Astrocyte of the hippocampus (primary cell): ENCODE measurements at places on chromosomes 4 and X.

- DNase-seq: no peak
These were observed 652.8 kb upstream of the FAM241A start for GRCh38 chr4:111492496-111492895.

GRCh38 chrX:121642415-121642814 lies 595.0 kb downstream of the GLUD2 start:
- peak; percentile 60 for DNase-seq

DNA sequence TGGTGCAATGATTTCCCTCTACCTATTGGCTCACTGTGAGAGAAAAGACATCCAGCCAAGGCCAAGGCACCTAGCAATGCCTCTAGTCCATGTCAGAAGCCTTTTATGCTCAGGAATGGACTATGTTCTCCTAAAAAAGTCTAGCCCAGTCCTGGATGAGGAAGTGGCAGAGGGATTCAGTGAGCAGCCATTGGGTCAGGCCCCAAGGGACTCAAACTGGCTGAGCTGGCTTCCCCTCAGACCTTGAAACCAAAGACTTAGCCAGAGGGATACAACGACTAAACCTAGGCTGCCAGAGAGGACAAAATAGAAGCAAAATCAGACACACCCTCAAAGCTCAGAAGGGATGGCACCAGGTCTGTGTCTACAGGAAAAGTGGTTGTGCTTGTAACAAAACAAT lies 49.1 kb downstream of the ARHGEF9 start:
- DNase-seq: no peak

DNA sequence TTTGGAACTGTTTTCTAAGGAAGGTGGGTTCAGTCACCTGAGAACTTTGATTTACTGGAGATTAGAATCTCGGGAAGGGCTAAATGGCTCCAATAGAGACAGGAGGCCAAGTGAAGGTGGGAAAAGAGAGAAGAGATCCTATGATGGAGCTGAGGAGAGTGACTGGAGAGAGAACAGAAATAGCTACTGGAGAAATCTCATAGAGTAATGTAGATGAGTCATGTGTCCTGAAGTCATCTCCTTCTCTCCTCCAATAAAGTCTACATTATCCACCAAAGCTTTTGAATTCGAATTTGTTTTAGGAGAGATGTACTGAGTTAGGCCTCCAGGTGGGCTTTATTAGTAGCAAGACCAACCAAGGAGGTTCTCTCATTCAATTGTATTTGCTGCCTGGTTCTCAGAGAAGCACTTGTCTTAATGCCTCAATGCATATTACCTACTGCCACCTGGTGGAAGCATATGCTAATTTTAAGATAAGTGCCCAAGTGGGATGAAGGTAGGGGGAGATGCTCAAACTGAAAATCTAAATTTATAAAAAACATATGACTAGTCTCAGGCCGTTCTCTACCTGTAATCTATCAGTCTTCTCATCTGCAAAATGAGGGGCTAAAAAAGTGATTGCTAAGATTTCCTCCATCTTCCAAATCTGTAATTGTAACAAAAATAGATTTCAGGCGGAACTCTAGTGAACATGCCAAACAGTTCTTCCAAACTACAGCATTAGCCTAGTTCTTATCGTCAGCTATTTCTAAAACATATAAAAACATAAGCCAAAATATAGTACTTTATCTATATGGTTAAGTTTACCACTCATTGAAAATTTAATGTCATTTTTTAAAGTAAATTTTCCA lies 24.4 kb downstream of the TXK start:
- DNase-seq: peak; percentile 52

GRCh38 chrX:111402344-111402743 lies 9.6 kb downstream of the DCX start:
- DNase-seq: no peak

- no peak for DNase-seq
These were observed 7.7 kb downstream of the ENOX2 start for GRCh38 chrX:130895299-130895698.

- DNase-seq: peak; percentile 57
These were observed 333.8 kb upstream of the TENM3 start for GRCh38 chr4:181909368-181909767.

GRCh38 chr4:146343199-146343598 lies 128.9 kb downstream of the REELD1 start:
- no peak for DNase-seq

DNA sequence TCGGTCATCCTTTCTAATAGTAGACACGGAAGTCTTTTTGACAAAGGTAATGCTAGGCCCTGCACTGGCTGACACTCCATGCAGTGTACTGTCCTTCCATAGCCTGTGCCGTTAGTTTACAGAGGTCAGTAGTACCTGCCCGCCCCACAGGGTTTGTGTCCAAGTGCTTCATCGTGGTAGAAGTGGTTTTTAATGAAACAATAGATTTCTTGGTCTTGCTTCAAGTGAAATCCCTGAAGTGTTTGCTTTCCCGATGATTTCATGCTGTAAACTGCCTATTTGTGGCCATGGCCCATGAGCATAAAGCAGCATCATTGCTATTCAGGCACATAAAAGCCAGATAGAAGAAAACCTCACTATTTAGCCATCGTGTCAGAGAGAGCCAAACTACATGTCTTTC lies 139.3 kb downstream of the GPR143 start:
- DNase-seq: peak; percentile 53

DNA sequence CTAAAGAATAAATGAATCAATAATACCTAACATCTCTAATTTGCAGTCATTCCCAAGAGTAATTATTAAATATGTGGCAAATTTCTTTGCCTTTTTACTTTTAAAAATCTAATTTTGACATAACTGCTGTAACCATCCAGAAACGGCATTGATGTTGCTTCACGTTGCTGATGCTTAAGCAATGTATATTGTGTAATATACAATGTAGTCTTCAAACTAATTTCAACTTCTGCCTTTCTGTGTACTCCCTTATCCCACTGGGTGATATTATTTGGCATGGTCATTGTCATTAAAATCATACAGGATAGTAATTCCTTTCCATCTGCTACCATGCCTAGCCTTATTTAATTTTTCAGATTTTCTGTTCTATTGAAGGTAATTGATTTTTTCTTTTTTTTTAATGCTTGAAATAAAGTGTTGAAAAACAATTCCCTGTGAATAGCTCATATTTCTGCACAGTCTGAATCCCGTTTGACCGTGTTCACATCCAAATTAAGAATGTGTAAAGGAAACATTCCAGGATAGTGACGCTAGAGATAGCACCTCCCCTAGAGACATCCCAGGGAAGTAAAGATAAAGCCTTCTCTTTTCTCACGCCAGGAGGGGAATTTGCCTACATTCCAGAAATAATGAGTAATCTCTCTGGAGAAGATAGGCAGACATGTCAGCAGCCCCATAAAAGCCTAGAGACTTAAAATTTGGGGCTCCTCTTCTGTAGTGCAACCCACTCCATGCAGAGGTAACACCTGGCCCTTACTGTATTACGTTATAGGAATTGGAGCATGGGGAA lies 8.6 kb downstream of the FAM200B start:
- peak; percentile 93 for DNase-seq

GRCh38 chr4:3280466-3280865 lies 12.4 kb upstream of the RGS12 start:
- no peak for DNase-seq

GRCh38 chr4:1898681-1899080 lies 27.5 kb downstream of the NSD2 start:
- no peak for DNase-seq

DNA sequence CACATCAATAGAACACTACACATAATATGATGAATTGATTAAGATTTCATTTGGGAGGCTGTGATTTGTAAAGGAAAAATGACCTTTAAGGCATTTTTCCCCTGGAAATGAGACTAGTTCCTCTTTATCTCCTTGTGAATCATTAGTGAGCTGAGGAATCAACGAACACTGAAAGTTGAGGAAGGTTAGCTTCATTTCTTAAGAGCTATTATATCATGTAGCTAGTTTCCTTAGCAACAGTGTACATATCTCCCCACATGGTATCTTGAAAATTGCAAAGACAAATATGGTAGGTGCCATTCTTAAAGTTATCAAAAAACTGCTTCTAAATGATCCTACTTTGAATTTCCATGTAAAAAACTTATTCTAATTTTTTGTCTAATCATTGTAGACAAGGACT lies 127.5 kb upstream of the NRK start:
- DNase-seq: no peak

- DNase-seq: peak; percentile 73
These were observed 391 bp upstream of the PHKA1 start for GRCh38 chrX:72714478-72714916.

- DNase-seq: no peak
These were observed 22.8 kb upstream of the MUC7 start for GRCh38 chr4:70449220-70449619.

- DNase-seq: no peak
These were observed 32.9 kb upstream of the PAGE5 start for GRCh38 chrX:55187281-55187680.

GRCh38 chrX:16711893-16712547 lies 449 bp downstream of the CTPS2 start:
- DNase-seq: peak; percentile 50

GRCh38 chr4:122616915-122617596 lies 3.8 kb downstream of the IL21 start:
- peak; percentile 4 for DNase-seq

GRCh38 chrX:151996347-151996746 lies 21.9 kb upstream of the GABRE start:
- no peak for DNase-seq

- no peak for DNase-seq
These were observed 180.2 kb downstream of the RBM46 start for GRCh38 chr4:154961263-154961662.

DNA sequence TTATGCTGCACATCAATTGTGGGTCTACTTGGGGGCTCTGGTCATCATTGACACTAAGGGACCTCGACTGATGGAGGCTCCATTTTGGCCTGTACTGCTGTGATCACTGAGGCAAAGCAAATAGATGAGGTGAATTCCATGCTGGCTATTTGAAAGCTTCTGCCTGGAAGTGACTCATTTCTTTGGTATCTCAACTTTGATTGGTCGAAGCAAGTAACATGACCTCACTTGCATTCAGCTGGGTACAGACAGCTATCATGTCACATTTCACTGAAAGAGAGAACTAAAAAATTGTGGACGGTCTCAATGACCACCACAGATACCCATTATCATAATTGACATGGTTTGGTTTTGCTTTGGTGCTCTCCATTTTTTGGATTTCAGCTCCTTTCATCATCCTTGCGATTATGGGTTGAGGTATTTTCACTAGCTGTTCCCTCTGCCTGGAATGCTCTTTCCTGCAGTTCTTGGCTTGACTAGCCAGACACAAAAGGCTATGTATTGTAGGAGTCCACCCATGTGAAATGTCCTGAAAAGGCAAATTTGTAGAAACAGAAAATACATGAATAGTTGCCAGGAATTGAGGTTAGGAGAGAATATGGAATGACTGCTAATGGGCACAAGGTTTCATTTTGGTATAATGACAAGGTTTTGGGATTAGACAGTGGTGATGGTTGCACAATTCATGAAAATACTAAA lies 369.2 kb upstream of the LCORL start:
- DNase-seq: peak; percentile 87

- no peak for DNase-seq
These were observed 119.1 kb upstream of the CPEB2 start for GRCh38 chr4:14883166-14883565.

GRCh38 chr4:37845201-37845600 lies 18.7 kb downstream of the PGM2 start:
- no peak for DNase-seq

- DNase-seq: no peak
These were observed 682.3 kb downstream of the TRIML1 start for GRCh38 chr4:188821500-188821899.

DNA sequence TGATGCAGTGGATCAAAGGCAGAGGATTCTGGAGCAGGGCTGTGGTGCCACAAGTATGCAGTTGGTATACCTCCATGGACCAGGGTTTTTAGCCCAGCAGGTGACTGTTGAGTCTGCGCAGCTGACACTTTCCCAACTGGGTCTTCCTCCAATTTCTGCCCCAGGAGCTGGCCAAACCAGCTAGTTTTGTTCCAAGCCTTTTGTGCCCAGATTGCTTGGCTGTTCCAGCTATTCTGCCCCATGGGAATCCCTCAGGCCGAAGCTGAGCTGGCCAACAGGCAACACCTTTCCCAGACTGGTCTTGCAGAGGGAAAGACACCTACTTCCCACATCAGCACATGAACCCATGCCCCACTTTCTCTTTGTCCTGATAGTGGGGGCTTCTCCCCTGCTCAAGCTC lies 22.8 kb upstream of the ANKRD17 start:
- DNase-seq: no peak

DNA sequence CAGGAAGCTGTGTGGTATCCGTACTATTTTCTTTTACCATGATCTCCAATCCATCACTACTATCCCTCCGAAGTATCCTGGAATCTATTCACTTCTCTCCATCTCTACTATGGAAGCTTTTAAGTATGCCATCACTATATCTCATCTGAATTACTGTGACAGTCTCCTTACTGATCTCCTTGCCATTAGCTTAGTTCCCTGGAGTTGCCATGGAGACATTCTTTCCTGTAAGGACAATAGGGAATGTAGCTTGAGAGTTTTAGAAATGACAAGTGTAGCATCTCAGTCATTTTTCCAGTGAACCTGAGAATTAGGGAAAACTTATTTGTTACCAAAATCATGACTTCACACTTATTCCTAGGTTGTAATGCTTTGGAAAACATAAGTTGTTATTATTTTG lies 86.3 kb downstream of the HPGD start:
- no peak for DNase-seq

GRCh38 chrX:54043541-54044125 lies 640 bp downstream of the PHF8 start:
- DNase-seq: no peak

DNA sequence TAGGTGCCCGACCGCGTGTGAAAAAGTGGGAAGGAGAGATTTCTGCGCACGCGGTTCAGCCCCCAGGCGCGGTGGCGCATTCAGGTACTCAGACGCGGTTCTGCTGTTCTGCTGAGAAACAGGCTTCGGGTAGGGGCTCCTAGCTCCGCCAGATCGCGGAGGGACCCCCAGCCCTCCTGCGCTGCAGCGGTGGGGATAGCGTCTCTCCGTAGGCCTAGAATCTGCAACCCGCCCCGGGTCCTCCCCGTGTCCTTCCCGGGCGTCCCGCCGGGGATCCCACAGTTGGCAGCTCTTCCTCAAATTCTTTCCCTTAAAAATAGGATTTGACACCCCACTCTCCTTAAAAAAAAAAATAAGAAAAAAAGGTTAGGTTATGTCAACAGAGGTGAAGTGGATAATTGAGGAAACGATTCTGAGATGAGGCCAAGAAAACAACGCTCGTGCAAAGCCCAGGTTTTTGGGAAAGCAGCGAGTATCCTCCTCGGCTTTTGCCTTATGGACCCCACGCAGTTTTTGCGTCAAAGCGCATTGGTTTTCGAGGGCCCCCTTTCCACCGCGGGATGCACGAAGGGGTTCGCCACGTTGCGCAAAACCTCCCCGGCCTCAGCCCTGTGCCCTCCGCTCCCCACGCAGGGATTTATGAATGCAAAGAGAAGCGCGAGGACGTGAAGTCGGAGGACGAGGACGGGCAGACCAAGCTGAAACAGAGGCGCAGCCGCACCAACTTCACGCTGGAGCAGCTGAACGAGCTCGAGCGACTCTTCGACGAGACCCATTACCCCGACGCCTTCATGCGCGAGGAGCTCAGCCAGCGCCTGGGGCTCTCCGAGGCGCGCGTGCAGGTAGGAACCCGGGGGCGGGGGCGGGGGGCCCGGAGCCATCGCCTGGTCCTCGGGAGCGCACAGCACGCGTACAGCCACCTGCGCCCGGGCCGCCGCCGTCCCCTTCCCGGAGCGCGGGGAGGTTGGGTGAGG lies 3.7 kb downstream of the SHOX start:
- DNase-seq: no peak
